ENCODE measurements at places on chromosomes 2 and 18.

- no peak for DNase-seq
Measured at GRCh38 chr2:176188774-176189680, 559 bp downstream of the HOXD1 start.

DNA sequence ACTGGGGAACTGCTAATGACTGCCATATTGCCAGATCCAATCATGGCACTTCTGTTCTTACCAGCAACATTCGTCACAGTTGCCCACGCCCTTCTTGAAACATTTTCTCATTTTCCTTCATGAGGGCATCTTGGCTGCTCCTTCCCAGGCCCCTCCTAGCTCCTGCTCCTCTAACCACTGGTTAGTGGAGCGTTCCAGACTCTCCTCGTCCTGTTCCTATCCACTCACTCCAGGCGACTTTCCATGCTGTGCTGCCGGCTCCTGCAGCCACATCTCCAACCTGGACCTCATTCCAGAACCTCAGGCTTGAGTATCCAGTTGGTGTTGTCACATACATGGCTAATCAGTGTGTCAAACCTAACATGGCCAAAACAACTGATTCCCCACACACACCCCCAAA is 1.3 kb upstream of the ADI1 start:
- no peak for DNase-seq

- no peak for DNase-seq
Measured at GRCh38 chr2:10257036-10257435, 45.7 kb upstream of the HPCAL1 start.

DNA sequence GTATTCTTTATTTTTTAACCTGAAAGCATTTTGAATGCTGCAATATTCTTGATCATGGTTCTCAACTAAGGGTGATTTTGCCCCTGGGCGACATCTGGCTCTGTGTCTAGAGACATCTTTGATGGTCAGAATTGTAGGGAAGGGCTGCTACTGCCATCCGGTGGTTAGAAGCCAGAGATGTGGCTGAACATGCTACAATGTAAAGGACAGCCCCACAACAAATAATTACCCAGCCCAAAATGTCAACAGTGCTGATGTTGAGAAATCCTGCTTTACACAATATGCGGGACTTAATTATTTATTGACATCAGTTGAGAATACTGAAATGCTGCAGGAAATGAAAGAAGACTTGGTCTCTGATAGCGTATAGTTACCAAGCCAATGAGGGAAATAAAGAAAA is 37.5 kb upstream of the SERPINB2 start:
- DNase-seq: no peak

DNA sequence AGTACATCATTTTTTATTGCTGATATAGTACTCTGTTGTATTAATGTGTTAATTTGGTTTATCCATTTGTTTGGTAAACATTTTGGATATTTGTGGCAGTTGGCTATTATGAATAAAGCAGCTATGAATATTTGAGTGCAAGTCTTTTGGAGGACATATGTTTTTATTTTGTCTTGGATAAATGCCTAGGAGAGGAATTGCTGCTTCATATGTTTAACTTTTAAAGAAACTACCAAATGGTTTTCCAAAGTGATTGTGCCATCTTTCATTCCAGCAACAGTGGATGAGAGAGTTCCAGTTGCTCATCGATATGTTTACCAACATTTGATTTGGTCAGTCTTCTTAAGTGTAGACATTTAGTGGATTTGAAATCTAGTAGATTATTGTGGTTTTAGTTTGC is 51.8 kb downstream of the MERTK start:
- DNase-seq: no peak

- no peak for DNase-seq
Measured at GRCh38 chr2:127695491-127696472, 5.5 kb upstream of the SFT2D3 start.

GRCh38 chr2:233353769-233354499 is at the start of gene DGKD:
TSS of gene DGKD (plus strand) at chr2:233354494. CDS start at chr2:233354519, 25 bp downstream.
- no peak for DNase-seq
